ENCODE measurements at places on chromosomes 7 and 10.

DNA sequence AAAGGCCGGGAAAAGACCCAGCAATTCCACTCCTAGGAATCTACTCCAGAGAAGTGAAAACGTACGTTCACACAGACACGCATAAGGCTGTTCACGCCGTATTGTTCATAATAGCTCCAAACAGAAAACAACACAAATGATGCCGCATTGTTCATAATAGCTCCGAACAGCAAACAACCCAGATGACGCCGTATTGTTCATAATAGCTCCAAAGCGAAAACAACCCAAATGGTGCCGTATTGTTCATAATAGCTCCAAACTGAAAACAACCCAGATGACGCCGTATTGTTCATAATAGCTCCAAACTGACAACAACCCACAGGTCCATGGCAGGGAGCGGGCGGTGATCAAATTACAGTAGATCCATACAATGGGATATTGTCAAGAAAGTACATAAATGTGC is 85.2 kb upstream of the DNAAF5 start:
- no peak for DNase-seq

DNA sequence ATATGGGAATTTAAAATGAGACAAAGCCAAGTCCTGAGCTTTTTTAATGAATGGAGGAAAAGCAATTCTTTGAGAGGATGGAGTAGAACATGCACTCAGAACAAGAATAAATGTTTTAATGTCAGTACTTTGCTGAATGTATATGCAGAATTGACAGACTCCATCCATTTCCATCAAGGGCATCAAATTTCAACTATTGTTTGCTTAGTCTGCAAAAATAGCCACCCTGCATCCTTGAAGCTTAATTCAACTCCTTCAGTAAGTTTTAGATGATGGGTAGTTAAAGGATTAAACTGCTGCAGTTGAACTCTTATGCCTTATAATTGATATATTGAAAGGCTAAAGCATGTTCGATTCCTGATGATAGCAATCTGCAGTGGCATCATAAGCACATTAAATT is 99.7 kb upstream of the IFRD1 start:
- no peak for DNase-seq

DNA sequence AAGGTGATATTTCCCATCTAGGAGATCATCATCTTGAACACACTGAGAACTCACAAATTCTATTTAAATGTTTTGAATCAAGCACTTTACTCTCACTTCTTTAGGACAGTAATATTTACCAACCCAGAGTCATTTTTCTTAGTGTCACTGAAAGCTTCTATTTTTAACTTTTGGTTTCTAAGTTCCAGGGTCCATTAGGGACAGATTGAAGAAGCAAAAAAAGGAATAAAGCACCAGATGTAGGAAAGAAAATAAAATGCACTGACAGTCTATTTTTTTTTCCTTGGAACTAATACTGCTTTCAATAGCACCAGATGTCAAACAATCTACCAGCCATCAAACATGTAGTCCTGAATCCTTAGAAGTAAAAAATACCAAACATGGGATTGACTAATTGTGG is 526.7 kb upstream of the LRRN3 start:
- DNase-seq = no peak

GRCh38 chr10:119112056-119112455 is 8.1 kb downstream of the DENND10 start:
- DNase-seq = no peak

- no peak for DNase-seq
These were observed 292.5 kb downstream of the WDR37 start for GRCh38 chr10:1348773-1349050.

GRCh38 chr10:111077479-111077784 is 603 bp downstream of the ADRA2A start:
- DNase-seq = no peak

DNA sequence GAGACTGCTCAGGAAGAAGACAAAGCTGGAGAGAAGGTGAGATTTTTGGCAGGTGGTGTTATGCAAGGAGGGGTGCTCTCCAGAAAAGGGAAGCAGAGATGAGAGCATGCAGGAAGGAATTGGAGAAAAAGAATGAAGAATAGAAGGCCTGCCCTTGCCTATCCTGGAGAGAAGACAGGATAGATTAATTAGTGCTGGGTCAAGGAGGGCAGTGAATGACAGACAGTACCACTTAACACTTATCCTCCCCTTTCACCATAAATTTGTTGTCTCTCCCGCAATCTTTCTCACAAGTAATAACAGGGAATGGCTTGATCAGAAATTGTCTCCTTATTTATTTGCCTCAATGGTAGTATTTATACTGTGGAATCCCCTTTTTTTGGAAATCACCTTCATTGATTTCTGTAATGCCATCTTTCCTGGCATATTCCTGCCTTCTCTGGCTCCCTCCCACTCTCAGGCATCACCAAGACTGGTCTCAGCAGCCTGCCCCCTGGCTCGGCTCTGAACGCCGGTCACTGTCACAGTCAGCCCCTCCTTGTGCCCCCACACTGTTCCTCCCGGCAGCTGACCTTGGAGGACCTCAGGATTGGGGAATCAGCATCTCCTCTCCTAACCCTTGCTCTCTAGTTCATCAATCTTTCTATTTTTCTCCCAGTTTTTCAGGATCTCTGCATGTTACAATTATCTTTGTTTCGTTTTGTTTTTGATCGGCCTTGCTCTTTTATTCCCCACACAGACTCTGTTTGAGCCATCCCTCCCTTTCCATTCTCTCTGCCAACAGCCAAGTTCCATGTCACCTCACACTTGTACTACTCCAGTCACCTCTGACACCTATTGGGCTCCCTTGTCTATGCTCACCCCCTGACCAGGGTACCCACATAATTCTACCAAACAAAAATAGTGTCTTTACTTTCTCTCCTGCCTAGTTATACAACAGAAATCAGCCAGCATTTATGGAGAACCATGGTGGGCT is 294.2 kb downstream of the PLXDC2 start:
- no peak for DNase-seq

GRCh38 chr10:93841961-93842360 is 51.8 kb upstream of the SLC35G1 start:
- no peak for DNase-seq

DNA sequence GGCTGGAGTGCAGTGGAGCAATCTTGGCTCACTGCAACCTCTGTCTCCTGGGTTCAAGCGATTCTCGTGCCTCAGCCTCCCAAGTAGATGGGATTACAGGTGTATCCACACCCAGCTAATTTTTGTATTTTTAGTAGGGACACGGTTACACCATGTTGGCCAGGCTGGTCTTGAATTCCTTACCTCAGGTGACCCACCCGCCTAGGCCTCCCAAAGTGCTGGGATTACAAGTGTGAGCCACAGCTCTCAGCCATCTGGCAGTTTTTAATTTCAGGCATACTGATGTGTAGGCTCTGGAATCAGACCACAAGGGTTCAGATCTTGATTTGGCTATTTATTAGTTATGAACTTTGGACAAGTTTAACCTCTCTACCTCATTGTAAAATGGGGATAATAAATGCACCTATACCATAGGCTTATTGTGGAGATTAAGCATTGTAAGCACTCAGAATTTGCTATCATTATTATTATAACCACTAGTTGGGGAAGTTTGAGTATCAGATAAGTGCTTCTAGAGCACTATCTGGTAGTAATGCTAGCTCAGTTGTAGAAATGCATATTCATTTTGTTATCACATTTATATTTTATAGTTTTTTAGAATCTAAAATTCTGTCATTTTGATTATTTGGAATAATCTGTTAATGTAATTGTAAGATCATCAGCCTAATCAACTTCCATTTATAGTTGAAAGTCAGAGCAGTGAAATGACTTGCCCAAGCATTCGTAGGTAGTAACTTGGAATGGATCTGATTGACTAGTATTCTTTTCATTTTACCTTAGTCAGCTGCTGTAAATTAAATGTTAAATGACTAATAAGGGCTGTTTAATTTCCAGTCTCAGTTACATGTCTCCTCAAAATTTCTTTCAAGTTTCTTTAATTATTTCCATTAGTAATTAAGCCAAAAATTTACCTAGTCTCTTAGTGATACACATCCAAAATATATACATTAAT is 22.5 kb downstream of the KMT2E start:
- no peak for DNase-seq

GRCh38 chr10:29481906-29482440 is 152.8 kb downstream of the SVIL start:
- no peak for DNase-seq

DNA sequence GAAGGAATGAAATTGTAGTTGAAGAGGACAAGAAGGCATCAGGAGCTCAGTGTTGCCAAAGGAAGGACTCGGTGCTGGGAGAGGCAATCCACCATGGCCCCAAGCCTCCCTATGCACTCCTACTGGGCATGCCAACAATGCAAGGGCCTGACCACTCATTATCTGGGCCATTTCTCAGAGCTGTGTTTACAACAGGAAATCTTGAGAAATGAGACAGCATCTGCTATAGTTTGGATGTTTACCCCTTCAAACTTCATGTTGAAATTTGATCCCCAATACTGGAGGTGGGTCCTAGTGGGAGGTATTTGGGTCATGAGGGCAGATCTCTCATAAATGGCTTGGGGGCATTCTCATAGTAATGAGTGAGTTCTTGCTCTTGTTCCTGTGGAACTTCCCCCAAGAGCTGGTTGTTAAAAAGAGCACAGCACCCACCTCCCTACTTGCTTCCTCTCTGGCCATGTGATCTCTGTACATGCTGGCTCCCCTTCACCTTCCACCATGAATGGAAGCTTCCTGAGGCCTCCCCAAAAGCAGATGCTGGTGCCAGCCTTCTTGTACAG is 50.8 kb upstream of the AOAH start:
- DNase-seq = no peak

DNA sequence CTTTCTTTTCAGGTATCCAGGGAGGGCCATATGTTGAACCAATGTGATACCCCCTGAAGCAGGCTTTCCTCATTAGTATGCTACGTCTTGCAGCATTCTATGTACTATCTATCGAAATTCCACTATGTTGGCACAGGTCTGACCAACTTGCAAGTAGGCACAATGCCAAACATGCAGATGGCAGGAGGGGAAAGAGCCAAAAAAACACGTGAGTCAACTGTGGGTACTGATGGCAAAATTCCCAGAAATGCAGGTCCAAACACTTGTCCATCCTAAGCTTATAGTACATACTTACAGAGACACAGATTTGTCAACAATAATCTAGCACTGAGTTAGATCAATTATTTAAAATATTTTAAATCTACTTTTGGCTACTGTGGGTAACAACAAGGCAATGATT is 394.9 kb downstream of the DGKB start:
- DNase-seq = no peak

GRCh38 chr7:84102213-84102612 is 92.4 kb downstream of the SEMA3A start:
- DNase-seq = no peak

DNA sequence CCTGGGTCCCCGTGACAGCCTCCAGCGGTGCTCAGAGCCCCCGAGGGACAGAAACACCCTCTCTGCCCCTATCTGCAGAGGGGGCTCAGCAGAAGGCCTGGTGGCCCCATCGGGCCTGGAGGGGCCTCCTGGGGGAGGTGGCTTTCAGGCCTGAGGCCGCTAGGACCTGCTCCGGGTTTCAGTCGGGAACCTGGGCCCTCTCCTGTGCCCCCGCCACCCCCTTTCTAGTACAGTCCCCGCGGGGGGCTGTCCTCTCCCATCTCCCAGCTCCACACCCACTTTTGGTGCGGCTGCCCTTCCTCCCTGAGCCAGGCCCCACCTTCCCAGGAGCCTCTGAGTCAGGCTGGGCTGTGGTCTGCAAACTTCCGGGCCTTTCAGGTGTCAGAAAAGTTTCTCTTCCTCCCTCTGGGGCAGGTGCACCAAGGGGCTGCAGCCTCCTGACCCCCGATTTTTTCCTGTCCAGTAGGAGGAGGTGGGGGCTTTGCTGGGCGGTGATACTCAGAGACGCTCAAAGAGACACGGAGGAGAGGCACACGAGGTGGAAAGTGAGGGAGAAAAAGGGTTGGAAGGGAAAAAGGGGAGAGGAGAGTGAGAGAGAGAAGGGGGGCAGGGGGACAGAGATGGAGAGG is 692 bp downstream of the CARD11 start:
- DNase-seq = no peak

DNA sequence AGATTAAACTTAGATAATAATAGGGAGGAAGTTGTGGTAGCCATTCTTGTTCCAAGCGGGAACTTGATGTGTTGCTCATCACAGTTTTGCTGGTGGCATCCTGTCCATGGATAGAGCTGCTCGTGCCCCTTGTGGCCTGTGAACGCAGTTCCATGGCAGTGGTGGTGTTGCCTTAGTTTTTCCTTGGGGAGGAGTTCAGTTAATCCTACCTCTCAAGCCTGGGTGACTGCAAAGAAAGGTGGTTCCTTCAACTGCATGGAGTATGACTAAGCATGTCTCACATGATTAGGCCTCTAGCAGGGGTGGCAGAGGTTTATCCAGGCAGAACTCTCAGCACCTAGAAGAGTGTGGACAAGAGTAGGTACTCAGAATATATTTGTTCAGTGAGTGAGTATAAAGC is 99.7 kb downstream of the MAPK8 start:
- DNase-seq = no peak

DNA sequence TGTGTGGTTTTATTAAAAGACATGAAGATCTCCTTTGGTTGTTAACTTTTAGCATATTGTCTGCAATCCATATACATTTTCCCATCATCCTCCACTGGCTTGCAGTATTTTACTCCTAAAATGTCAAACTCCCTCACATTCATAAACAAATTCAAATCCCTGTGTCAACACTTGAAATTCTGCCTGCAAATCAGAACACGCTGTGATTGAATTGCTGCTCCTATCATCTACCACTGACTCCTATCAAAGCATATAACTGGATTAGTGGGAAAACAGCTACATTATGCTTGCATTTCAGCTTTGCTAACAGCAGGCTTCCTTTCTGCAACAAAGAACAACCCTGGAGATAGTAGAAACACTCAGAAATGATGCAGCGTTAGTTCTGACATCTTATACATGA is 281.8 kb upstream of the HGF start:
- DNase-seq = no peak

GRCh38 chr7:11261470-11261869 is 287.8 kb downstream of the PHF14 start:
- DNase-seq = no peak

GRCh38 chr10:2826675-2827074 is 240.7 kb upstream of the PFKP start:
- DNase-seq = no peak

DNA sequence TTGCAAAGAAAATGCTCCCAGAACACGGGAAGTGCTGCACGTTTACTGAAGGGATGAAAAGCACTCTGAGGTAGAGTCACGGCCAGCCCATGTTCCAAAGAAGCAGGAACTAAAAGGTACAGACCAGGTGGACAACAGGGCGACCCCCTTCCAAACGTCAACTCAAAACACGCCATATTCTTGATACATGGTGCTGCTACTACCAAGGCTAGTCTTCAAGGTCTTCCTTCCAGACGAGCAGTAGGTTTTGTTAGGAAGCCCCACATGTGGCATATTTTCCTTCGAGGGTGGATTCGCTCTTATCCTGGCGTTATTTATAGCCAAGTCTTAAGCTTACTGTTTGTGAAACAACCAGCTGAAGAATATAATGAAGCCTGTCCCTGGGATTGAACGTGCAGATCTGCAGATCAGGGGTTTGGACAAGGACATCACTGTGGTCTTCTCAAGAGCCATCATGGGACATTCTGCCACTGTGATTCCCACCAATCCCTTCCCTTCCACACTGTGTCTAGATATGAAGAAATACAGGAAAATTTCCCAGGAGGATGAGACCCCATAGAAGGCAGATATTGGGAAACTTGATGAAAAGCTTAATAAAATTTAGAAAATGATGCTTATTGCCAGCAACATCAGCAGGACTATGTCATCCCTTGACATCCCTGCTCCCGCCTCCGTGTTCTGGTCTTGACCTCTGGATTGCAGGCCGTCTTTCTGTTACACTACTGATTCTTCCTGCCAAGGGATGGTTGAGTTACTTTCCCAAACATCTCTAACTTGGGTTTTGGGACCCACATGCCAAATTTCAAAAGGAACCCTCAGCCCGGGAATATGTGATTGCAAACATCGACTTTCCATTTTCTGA is 734.4 kb downstream of the PARD3 start:
- no peak for DNase-seq
